ENCODE measurements at places on chromosomes 6 and 20. TPM values are rescaled to one million over a fixed set of nuclear protein-coding genes. Genes with fewer than 3 reads are reported as not detected.

Gene SMOC2
- 94.5 TPM for polyA plus RNA-seq

GRCh38 chr20:45318948-45319347 is 10.8 kb upstream of the MATN4 start:
- no peak for DNase-seq

Gene NKX2-2
- 0.20 TPM for polyA plus RNA-seq

Gene EHMT2
- 30.3 TPM for polyA plus RNA-seq

DNA sequence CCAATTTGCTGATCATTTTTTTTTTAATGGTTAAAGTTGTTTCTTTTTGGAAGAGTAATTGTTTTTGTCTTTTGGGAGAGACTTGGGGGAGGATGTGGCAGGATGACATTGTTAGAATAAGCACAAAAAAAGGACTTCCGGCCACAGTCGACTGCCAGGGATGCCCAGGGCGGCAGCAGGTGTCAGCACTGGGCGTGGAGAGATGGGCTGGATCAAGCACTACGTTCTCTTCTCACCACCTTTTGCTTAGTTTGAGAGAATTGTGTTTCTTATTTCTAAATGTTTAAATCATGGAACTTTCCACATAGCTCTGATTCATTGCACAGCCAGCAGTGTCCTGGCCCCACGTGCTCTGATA is 104.6 kb upstream of the FRMD1 start:
- DNase-seq = no peak

Gene HDGFL1
- polyA plus RNA-seq = 0.10 TPM

DNA sequence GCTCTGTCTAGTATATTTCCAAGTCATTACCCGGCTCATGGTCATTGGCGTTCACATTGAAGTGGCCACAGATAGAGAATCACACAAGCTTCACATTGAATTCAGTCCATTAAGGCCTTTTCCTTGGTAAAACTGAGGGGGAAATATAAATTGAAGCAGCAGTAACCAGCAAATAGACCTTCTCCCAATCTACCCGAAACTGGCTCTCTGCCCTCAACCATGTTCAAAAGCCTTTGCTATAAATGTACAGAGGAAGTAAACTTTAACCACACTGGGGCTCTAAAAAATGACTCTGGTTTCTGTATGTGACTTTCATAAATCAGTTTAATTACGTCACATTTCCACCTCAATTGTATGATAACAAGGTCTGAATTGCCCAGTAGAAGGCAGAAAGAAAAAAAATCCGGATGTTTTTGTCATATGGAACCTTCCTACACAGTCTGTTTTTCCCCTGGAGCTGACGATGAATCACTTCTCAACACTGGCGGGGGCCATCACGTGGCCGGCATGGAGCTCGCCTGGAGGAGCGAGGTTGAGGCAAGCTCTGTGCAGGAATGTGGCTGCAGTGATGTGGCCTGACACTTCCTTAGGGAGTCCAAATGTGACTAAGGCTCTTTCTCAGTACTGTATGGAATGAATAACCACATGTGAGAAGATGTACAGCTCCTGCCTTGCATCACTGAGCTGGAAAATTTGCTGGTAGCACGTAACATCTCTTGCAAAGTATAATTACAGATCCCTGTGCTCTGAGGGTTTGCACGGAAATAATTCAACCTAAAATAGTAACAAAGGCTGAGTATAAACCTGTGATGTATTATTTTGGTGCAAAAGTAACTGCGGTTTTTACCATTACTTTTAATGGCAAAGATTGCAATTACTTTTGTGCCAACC is 58.6 kb upstream of the SNX9 start:
- DNase-seq = peak; percentile 91

Gene C20orf96
- polyA plus RNA-seq = 11.1 TPM

Gene HMGA1
- 73.7 TPM for polyA plus RNA-seq

DNA sequence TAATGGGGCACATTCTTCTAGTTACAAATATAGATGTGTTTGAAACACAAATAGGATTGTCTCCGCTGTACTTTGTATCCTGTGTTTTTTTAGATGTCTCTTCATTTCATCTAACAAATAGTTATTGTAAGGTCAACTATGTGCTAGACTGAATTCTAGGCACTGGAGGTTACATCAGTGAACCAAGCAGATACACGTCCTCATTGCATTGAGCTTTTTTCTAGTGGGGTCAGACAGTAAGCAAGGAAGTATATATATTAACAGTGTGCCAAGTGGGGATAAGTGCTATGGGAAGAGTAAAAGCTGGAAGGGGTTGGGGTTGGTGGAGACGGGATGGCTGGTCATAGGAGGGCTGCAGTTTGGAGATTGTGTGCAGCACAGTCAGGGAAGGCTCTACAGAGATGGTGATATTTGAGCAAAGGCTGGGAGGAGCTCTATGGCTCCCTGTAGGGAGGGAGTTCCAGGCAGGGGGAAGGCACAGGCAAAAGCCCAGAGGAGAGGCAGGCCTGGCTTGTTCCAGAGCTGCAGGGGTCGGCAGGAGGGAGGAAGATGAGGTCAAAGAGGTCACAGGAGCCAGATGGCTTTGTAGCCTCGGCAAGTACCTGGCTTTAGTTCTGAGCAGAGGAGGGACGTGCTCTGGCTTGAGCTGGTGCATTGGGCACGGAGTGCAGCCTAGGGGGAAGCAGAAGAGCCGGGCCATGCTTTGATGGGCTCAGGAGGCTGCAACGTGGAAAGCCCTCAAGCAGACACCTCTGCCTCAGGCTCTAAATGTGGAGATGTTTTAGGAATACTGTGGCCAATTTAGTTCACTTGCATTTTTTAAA is 152.3 kb downstream of the ZDHHC14 start:
- no peak for DNase-seq

Gene GTSF1L
- not detected for polyA plus RNA-seq

Gene SLC35F1
- 2.1 TPM for polyA plus RNA-seq

Gene RSPO3
- polyA plus RNA-seq = 14.2 TPM

DNA sequence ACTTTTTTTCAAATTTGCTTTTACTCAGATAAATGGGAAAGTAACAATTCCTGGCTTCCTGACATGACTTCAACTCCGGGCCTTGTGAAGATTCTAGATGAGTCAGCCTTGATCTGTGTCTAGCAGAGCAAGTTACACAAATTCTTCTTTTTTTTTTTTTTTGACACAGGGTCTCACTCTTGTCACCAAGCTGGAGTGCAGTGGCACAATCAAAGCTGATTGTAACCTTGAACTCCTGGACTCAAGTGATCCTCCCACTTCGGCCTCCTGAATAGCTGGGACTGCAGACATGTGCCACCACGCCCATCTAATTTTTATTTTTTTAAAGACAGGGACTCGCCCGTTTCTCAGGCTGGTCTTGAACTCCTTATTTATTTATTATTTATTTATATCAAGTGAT is 7.3 kb upstream of the ARHGAP18 start:
- DNase-seq = peak; percentile 33

DNA sequence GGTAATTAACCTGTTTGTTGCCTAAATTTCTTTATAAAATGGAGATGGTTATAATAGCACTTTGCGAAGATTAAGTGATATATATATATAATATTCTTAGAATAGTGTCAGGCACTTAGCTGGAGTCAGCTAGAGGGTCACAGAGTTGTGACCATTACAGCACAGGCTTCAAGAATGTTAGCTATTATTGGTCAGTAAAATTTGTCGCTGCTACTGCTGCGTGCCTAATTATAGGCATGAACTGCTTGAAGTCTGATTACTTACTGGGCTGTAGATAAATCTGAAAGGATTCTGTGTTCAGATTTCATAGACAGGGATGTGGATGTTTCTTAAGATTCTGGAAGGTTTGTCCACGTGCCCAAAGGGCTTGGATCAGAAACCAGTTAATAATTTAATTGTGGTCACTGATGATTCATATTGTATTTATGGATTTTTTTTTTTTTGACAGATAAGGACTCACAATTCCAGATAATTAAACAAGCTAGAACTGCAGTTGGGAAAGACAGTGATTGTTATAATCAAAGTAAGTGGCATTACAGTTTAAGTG is 4.7 kb downstream of the SNRNP48 start:
- DNase-seq = no peak

DNA sequence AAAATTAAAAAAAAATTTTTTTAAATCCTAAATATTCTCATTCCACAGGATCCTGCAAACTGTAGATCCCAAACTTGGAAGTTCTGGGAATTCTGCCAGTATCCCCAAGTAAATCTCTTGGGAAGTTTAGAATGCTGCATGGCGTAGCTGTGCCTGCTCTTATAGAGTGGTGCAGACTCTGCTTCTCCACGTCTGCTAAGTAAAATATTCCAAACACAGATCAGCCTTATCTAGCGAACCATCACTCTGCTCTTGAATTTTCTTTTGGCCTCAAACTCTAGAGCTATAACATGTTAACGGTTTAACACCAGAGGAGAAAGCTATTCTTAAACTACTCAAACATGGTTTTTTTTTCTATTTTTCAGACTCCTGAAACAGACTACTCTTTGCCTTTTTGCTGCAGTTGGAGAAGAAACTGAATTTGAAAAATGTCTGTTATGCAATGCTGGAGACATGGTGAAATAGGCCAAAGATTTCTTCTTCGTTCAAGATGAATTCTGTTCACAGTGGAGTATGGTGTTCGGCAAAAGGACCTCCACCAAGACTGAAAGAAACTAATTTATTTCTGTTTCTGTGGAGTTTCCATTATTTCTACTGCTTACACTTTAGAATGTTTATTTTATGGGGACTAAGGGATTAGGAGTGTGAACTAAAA is 138.5 kb upstream of the AKAP12 start:
- peak; percentile 73 for DNase-seq

GRCh38 chr6:44854712-44855443 is 467.4 kb downstream of the CDC5L start:
- DNase-seq = no peak

Gene RIMS1
- polyA plus RNA-seq = 1.2 TPM

GRCh38 chr20:31566319-31566657 is 38.8 kb upstream of the ID1 start:
- DNase-seq = no peak

DNA sequence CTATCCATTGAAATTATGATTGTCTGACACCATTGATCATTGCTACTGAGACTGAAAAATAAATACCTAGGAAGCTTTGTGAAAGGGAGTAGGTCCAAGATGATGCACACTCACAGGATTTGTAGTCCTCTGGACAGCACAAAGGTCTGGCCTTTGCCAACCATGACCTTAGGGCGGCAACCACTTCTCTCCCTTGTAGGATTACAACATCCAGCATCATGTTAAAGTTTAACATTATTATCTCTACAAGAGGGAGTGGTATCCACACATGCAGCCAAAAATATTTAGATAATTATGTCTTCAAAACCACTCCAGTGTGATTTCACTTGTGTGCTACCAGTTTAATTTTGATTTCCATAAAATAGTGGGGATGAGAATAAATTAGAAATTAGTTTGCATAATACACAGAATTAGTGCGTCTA is 51.1 kb upstream of the NHSL1 start:
- no peak for DNase-seq

DNA sequence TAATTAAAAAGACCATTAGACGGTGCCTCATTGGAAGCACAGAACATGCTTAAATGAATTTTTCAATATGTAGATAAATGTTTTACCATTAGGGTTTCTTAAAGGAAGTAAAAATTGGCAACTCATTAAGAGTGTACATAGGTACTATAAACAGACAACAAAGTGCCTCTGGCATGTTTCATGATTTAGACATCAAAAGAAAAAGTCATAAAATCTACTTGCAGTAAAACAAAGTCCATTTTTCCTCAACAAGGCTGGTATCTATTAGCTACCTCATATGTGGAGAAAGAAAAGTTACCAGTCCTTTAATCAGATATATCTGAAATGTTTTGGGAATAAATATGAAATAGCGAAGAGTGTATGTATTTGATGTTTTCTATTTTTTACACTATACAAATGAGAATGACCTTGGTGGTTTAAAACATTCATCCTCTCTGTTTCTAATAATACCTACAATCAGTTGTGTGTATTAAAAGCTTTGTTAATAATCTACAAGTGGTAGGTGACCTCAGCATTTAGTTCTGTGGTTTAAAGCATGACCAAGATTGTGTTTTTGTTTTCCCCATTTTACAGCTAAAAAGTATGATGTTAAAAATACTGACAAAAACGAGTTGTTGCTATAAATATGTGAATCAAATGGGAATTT is 87.5 kb downstream of the HDGFL1 start:
- no peak for DNase-seq

- no peak for DNase-seq
Observed at GRCh38 chr6:113539202-113539601, 317.9 kb upstream of the MARCKS start.

DNA sequence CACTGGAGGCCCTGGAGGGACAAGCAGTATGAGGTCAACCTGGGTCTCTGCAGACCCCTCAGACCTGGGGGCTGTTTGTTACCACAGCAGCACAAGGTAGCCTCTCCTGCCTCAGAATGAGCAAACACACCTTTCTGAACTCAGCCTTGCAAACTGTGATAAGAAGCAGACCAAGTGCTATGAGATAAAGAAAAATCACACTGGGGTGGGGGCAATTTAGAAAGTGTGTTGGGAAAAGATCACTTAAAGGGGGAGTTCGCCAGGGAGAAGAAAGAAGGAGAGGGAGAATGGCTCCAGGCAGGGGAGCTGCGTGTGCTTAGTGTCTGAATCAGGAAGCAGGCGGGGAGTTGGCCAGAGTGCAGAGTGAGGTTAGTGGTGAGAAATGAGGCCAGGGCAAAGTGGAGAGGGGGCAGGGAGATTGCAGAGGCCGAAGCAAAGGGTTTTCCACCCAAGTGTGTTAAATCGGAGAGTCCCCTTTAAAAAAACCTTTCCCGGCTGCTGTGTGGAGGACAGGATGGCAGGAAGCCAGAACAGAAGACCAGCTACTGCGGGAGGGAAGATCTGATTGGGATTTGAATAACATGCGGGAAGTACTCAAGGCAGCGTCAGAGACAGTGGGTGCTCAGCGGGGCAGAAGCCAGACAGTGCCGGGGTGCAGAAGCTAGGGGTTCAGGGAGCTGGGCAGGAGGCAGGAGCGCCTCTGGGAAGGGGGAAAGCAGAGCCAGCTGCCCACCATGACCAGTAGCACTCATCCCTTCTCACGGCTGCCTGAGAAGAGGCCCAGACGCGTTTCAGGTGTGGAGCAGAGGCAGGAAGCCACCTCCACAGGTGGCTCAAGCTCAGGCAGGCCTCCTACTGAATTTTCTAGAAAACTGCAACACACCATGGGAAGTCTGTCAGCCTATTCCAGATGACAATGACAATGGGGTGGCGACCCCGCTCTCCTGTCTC is 9.0 kb downstream of the ADA start:
- peak; percentile 78 for DNase-seq

GRCh38 chr20:49758781-49759180 is 45.1 kb upstream of the B4GALT5 start:
- DNase-seq = no peak

- DNase-seq = no peak
Observed at GRCh38 chr6:20948556-20948955, 414.3 kb downstream of the CDKAL1 start.

DNA sequence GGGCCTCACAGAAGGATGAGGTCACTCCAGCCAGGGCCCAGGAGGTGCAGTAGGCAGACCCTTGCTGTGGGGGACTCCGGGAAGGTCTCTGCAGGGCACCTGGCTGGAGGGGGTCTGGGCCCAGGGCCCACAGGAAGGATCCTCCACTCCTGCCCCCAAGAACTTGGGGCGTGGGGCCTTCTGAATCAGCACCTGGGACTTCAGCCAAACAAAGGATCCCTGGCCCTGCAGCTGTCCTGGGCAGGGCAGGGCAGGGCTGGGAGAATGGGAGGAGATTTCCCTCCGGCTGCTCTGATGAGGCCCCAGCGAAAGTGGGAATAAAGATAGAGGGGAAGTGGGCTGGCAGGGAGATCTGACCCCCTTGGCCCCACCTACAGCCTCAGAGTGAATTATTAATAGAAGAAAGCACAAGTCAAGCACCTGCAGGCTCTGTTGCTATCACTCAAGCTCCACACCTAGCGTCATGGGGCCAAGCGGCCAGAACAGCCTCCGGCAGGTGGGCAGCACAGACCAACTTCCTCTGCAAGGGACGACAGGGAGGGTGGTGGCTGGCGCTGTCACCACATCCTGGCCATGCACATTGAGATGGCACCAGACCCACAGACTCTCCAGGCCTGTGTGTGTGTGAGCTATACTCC is 61.6 kb upstream of the MRPS10 start:
- no peak for DNase-seq
